Right atrium auricular region (tissue), 2 donors: ENCODE measurements at places on chromosomes 13 and 19. TPM values are rescaled to one million over a fixed set of nuclear protein-coding genes. Genes with fewer than 3 reads are reported as not detected.

DNA sequence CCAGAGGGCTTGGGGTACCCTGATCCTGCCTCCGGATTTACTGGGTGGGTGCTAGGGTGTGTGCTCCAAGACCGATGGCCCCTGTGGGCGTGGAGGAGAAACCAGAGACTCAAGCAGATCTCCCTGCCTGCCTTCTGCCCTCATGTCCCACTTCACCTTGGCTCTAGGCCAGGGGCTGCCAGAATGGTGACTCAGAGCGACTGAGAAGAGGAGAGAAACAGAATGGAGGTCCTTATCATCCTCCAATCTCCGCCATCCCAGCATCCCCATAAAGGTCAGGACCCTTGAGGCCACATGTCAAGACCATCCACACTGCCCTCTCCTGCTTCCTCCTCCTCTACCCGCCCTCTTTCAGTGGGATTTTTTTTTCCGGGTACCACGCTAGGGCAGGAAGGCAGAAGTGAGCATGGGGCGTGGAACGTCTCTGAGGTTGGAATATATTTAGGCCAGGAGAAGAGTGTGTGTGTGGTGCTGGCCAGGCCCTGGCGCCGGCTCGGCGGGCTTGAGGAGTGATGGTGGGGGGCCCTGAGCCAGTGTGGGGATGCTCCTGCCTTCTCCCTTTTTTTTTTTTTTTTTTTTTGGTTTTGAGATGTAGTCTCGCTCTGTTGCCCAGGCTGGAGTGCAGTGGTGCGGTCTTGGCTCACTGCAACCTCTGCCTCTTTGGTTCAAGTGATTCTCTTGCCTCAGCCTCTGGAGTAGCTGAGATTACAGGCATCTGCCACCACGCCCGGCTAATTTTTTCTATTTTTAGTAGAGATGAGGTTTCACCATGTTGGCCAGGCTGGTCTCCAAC is 22.3 kb downstream of the IER2 start:
- peak; percentile 88 for DNase-seq

DNA sequence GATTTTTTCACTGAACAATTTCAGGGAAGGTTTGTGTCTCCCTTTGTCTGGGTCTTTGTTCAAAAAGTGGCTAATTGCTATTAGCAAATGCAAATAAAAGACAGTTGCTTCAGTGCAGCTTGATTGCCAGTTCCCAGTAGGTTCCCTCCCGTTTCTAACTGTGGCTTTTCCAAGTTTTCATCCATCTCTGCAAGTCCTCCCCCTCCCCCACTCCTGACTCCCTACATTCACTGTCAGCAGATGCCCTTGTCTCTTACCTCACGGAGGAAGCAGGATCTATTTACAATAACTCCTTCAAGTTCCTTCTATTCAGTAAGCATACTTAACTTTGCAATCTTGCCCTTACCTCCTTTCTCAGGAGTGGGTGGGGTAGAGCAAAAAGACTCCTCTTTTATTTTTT is 55.4 kb upstream of the SCEL start:
- DNase-seq, result no peak

GRCh38 chr19:42422901-42423461 is 4.2 kb downstream of the LIPE start:
- DNase-seq, result no peak

DNA sequence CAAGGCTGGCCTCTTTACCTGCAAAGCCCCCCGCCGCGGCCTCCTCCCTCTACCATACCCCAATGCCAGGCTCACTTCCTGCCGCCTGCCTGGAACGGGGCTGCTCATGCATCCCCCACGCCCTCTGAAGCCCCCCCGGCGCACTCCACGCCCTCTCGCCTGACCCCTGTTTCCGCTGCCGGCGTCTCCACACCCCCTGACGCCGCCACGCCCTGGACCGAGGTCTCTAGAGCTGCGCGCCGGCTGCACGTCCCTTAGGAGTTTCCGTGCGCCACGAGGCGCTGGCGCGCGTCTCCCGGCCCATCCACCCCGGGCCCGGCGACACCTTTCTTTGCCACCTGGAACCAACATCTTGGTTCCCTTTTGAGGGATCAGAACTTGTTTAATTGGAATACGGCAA is 16.0 kb downstream of the DPRX start:
- no peak for DNase-seq

- no peak for DNase-seq
Measured at GRCh38 chr13:34153428-34154180, 335.7 kb downstream of the RFC3 start.

DNA sequence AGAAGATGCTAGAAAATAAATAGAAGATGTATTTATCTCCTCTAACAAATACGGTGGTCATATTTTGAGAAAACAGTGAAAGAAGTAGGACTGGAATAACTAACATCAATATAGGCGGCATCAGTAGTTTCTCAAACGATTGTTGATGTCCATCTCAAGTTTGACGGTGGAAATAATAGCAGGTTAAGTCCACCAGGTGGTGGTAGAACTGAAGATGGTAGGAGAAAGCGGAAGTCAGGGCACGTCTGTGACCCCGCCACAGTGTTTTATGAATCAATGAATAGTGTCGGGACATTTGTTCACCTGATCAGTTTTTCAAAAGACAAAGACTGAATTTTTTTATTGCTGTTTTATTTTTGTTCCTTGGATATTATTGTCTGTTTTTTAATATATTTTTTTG is 706.4 kb upstream of the SLC10A2 start:
- DNase-seq, result no peak

The KL gene
- total RNA-seq, result 1.4 TPM

DNA sequence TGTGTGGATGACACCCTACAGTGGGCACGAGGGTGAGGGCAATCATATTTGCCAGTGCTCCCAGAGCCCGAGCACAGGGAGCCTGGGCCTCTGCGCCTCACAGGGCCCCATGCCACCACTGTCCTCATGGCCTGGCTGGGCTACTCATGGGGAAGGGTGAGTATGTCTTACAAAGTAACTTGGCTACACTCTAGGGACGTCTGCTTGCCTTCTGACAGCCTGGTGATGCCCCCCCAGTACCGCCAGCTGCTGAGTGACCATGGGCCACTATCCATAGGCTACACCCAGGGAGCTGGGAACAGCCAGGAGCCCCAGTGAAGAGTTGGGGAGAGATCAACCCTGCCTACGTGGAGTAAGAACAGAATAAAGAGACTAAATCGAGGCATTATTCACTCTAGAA is 78.8 kb downstream of the SERP2 start:
- DNase-seq, result no peak

GRCh38 chr13:32007494-32007893 is 24.1 kb upstream of the FRY start:
- no peak for DNase-seq

DNA sequence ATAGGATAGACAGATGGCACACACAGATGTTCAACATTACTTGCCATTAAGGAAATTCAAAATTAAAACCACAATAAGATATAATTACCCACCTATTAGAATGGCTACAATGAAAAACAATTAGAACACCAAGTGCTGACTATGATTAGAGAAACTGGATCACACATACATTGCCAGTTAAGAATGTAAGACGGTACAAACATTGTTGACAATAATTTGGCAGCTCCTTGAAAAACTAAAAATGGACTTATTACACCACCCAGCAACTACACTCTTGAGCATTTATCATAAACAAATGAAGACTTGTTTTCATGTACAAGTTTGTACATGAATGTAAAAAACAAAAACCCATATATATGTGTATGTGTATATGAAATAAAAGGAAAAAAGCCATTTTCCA is 13.7 kb downstream of the ZNF461 start:
- no peak for DNase-seq

The ANKRD10 gene
- 46.2 TPM for total RNA-seq

The CPB2 gene
- total RNA-seq, result not detected
